Karpas-422 (cell line): ENCODE measurements at places on chromosomes 5 and 9.

- no peak for DNase-seq
Observed at GRCh38 chr5:172869691-172870090, 35.6 kb downstream of the ERGIC1 start.

- no peak for DNase-seq
Observed at GRCh38 chr5:132460846-132461568, 29.6 kb downstream of the IRF1 start.

DNA sequence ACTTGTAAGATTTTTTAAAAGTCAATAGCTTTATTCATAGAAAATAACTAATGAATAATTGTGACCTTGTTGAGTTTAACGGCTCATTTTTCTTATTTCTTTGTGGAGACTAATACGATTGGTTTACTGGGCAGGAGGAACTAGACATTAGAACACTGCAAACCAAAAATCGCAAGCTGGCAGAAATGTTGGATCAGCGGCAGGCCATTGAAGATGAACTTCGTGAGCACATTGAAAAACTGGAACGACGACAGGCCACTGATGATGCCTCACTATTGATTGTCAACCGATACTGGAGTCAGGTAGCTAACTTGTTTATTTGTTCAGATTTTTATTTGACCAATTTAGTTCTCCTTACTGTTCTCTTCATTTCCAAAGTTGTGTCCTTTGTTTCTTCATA is 6.4 kb downstream of the RNF20 start:
- DNase-seq, result no peak

DNA sequence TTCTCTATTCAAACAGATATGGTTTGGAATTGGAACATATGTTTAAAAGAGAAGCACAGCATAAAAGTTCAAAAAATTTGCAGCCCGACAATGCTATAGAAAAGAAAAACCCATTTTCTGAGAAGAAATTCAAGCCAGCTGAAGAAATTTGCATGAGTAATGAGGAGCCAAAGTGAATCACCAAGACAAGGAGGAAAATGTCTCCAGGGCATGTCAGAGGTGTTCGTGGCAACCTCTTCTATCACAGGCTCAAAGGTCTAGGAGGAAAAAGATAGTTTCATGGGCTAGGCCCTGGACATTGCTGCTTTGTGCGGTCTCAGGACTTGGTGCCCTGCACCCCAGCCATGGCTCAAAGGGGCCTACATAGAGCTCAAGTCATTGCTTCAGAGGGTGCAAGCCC is 134.8 kb upstream of the ADAMTS16 start:
- no peak for DNase-seq

DNA sequence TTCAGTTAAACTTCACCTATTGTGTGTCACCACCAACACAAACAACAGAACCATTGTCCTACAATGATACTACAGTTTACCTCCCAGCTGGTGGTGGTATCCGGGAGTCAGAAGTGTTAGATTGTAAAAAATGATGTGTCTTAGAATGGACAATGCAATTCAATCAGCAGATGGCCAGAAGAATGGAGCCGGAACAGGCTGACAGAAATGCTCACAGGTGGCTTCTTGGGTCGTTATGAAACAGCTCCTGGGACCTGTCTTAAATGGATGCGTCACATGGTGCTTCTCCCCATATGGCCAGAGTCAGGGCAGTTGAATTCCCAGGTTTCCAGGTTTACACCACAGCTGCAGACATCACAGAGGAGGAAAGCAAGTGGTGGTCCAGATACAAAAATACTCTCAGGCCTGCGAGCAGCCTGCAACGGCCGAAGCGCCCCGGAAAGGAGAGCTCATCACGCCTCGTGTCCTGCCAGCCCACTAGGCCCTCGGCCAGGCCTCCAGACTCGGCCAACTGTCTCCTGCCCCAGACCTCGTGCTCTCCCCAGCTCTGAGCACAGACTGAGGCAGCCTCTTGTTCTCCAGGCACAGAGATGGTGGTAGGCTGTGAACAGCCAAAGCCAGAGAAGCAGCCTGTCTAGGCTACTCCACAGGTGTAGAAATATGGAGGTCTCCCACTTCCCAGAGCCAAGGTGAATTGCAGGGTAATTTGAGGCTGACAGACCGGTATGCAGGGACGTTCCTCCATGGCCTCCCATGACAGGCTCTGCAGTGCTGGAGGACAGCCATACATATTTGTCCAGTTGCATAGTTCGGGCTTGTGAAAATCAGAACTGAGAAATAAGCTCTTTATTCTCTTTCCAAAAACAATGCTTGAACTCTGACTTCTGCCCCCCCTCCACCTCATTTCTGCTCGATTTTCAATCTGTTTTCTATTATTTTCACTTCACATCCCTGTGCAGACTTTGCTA is 98.5 kb upstream of the SPATA31C2 start:
- no peak for DNase-seq

DNA sequence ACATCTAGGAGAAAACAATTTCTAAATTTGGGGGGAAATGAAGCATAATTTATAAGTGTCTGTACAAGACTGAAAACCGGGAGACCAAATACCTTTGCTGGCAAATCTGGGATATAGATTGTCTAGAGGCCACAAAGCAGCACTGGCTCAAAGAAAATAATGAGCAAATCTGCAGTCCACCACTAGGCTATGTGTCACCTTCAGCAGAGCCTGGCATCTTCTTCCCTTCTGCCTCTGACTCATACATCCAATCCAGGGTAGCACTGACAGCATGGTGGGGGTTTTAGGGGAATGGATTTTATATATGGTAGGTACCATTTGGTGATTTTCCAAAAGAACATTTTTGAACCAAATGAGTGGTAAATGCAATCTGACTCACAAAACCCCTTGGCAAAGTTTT is 12.8 kb downstream of the FAM81B start:
- no peak for DNase-seq

- DNase-seq, result no peak
Observed at GRCh38 chr9:131097948-131098278, 1.6 kb downstream of the AIF1L start.

GRCh38 chr5:137561608-137562007 is 62.5 kb upstream of the SPOCK1 start:
- no peak for DNase-seq

DNA sequence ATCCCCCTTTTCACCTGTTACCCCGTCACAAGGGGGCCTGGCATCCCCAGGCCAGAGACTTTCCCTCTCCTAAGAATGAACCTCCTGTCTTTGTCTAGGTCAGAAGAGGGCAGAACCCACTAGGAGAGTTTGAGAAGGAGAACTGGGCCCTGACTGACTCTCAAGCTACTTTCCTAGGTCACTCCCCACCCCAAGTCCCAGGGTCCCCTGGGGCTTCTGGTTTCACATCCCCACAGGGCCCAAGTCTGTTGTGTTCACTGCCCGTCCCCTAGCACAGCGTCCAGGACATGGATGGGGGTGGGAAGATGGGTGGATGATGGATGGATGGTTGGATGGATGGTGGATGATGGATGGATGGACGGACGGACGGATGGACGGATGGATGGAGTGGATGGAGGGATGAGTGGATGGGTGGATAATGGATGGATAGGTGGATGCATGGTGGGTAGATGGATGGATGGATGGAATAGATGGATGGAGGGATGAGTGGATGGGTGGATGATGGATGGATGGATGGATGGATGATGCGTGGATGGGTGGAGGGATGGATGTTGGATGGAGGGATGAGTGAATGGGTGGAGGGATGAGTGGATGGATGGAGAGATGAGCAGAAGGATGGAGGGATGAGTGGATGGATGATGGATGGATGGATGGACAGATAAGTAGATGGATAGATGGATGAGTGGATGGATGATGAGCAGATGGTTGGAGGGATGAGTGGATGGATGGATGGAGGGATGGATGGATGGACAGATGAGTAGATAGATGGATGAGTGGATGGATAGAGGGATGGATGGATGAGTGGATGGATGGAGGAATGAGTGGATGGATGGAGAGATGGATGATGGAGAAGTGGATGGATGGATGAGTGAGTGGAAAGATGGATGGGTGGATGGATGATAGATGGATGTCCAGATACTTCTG is 50.6 kb downstream of the KCNT1 start:
- DNase-seq, result peak; percentile 61

- no peak for DNase-seq
Observed at GRCh38 chr5:76553251-76553650, 70.0 kb downstream of the F2RL2 start.

DNA sequence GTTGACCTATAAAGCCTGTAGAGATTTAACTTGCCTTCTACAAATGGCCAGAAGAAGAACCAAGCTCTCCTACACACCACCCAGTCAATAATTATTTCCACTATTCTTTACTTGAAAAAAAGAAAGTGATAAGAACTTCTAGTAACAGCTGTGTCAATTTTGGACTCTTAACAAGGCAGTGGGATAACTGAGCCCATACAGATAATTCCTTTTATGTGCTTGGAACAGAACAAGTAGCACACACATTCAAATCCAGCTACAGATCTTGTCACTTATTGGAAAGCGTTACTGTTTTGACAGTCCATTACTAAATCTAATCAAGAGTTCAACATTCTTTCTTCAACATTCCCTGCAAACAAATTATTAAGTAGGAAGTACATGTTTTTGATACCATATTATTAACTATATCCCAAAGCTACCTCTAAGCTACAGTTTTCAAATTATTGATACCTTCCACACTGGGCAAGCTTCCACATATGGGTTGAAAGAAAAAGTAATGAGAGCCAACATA is 6.3 kb downstream of the PTGER4 start:
- DNase-seq, result no peak

DNA sequence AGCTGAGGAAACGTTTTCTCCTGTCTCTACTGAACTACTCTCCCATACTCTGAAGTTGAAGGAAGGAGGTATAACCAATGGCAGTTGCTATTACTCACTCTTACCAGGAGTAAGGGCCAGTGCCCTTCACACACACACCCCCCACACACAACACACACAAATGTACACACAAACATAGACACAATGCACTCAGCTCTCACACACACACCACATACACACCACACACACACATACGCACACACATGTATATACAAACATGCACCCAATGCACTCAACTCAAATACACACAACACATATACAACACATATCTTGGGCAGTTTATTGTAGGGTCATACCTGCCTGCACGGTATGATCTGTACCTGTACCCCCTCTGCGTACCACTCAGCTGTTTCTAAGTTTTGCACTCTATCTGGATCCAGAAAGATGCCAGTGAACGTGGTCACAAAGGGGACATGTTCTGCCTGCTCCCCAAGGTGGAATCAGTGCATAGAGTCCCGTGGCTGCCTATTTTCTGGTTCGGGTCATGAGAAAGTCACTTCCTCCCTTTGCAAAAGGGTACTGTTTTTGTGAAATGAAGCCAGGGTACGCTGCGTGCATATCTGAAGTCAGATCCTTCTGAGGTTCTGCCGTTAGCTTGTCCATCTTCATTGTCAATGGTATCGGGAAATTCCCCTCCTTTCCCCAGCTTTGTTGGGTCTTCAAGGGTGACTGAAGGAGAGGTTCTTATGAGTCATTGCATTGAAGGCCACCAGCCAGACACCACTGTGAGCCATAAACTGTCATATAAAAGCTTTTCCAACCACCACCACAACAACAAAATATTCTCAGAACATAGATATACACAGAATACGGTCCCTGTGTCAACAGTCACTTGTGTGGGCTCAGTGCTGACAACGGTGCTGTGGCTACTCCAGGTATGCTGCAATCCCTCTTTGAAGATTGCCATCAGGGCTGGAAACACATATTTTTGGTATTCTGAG is 131.9 kb downstream of the UGCG start:
- DNase-seq, result no peak

GRCh38 chr5:134519989-134520388 is 5.5 kb upstream of the JADE2 start:
- no peak for DNase-seq

DNA sequence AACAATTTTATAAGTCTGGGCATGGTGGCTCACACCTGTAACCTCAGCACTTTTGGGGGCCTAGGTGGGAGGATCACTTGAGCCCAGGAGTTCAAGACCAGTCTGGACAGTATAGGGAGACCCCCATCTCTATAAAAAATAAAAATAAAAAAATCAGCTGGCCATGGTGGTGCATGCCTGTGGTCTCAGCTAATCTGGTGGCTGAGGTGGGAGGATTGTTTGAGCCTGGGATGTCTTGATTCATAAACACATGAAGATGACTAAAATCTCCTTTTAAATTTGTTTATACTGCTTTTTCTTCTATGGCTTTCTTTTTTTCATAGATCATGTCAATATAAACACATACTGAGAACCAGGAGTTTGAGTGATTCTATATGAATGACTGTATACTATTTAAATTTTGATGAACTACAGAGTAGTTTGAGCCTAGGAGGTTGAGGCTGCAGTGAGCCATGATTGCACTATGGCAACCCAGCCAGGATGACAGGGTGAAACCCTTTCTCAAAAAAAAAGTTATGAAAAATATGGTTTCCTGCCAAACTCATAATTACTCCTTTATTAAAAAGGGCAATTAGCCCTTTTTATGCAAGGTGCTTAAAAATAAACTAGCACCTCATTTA is 14.2 kb downstream of the RIC1 start:
- no peak for DNase-seq

GRCh38 chr9:77463151-77463550 is 185.0 kb downstream of the GNA14 start:
- no peak for DNase-seq

GRCh38 chr9:27328483-27328882 is 31.5 kb upstream of the EQTN start:
- no peak for DNase-seq

GRCh38 chr5:112583166-112583565 is 154.5 kb upstream of the APC start:
- DNase-seq, result no peak

DNA sequence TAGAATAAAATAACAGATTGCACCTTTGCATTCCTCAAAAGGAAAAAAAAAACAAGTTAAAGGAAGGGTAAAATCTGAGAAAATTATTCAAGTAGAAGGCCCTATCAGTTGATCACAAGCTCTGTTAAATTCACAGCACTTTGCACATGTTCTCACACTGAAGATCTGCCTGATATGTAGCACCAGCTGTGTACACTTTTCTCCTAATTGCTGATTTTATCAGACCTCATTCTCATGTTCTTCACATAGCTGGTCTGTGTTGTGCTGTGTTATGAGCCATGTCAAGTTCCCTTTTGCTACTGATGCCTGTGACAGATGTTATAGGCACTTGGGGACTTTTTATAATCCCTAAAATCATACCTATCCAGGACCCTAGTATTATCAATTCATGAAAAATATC is 390.4 kb upstream of the PRR16 start:
- no peak for DNase-seq

DNA sequence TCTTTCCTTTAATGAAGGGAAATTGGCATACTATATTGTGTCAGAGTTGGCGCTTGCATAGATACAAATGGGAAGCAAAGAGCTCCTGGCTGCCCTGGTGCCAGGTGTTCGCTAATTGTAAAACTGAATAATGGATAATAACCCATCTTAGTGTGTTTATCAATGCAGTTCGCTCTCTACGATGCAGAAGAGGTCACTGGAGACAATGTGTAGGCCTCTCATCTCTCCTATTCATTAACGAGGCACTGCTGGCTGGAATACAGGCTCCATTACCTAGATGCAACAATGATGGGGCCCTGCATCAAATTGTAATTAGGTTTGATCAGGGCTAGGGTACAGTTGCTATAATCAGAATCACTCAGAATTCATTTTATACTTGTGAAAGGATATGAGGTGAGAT is 171.0 kb downstream of the RMI1 start:
- DNase-seq, result no peak

- no peak for DNase-seq
Observed at GRCh38 chr9:6723881-6724420, 33.8 kb upstream of the KDM4C start.
